ENCODE measurements at places on chromosomes 5 and 9.

- DNase-seq, result no peak
Observed at GRCh38 chr5:142837081-142837725, 67.0 kb downstream of the ARHGAP26 start.

DNA sequence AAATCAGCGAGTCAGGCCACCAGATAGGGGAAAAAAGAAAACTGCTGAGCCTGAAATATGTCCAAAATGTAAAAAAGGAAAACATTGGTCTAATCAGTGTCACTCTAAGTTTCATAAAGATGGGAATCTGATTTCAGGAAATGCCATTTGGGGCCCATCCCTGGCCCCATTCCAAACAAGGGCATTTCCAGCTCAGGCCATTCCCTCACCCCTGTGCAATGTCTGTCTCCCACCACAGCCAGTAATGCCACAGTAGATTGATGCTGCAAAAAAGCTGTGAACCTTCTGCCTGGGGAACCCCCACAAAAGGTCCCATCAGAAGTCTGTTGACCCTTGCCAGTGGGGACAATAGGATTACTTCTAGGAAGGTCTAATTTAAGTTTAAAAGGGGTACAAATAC lies 199.6 kb downstream of the YTHDC2 start:
- no peak for DNase-seq

DNA sequence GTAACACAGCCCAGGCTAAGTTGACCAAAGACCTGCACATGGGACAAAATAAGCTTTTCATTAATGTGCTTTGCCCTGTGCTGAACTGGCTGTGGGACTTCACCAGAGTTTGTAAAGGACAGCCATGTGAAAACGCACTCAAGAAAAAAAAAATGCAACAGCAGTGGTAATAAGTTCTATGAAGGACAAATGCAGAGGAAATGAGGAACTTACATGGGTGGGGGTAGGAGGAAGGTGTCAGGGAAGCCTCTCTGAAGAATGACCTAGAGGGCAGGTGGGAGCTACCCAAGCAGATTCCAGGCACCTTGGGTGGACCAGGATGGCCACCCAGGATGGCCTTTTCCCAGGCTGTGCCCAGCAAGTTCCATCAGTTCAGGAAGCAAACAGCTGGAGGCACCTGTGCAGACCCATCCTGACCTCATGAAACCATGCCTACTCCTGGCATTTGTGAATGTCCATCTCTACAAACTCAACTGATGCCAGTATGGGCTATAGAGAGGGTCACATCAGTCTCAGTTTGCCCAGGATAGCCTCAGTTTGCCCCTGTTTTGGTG lies 6.7 kb upstream of the PHF2 start:
- DNase-seq, result no peak

- no peak for DNase-seq
Observed at GRCh38 chr5:22844636-22845035, 8.5 kb downstream of the CDH12 start.

GRCh38 chr5:148565148-148565547 lies 89.2 kb downstream of the HTR4 start:
- DNase-seq, result no peak

DNA sequence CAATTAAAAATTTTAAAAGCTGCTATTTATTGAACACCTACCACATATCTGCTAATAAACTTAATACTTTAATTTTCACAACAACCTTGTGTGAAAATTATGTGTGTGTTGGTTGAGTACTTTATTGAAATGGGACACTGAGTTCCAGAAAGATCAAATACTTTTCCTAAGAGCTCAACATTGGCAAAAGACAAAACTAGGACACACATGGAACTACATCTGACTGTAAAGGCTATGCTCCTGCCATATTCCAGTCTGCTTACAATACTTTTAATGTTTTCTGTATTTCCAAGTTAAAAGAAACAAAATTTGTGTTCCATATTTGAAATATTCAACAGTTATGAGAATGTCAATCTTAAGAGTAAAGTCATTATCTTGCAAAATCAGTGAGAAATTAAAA lies 111.8 kb downstream of the RFX3 start:
- no peak for DNase-seq

DNA sequence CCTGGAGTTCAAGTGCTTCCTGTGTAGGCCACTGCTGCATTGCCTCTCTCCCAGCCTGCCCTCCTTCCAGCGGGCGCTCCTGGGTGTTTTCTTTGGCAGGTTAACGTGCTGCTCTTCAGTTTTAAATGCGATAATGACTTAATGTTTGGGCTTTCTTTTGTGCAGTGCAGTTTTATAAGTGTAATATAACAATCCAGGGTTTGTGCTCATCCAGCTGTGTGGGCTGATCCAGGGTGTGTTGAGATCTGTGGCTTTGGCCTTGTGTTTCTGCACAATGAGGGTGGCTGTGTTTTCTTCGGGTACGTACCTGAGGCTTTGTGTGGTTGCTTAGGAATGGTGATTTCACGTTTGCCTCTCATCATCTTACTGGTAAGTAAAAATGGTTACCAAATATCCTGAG lies 50.6 kb downstream of the PCSK5 start:
- no peak for DNase-seq

All from omental fat pad (tissue), 4 donors.